CD4-positive, CD25-positive, alpha-beta regulatory T cell (primary cell): ENCODE measurements at places on chromosomes 13 and 19. TPM values are rescaled to one million over a fixed set of nuclear protein-coding genes. Genes with fewer than 3 reads are reported as not detected.

The SERTM1 gene
- not detected for total RNA-seq

The REEP6 gene
- 1.3 TPM for total RNA-seq

The CGB2 gene
- total RNA-seq: not detected

The KLK2 gene
- not detected for total RNA-seq

The CYP4F8 gene
- not detected for total RNA-seq

The ERICH4 gene
- not detected for total RNA-seq

The NDUFA11 gene
- 120 TPM for total RNA-seq

The ZNF383 gene
- total RNA-seq: 14.8 TPM

The FGF21 gene
- total RNA-seq: not detected

The PEAK3 gene
- total RNA-seq: not detected

The IGFL1 gene
- not detected for total RNA-seq

The ZNF284 gene
- 2.3 TPM for total RNA-seq

The NOTCH3 gene
- not detected for total RNA-seq

The WDR88 gene
- not detected for total RNA-seq

The FBN3 gene
- total RNA-seq: 0.07 TPM

The PTGER1 gene
- not detected for total RNA-seq

The MISP3 gene
- 0.91 TPM for total RNA-seq

The ASPDH gene
- not detected for total RNA-seq

The TTC9B gene
- total RNA-seq: not detected

The ZNF443 gene
- 3.9 TPM for total RNA-seq
